ENCODE measurements at places on chromosomes 5 and 9.

GRCh38 chr5:118553662-118554061 lies 434.7 kb downstream of the DTWD2 start:
- no peak for DNase-seq

- no peak for DNase-seq
Observed at GRCh38 chr5:120794121-120794520, 330.0 kb downstream of the PRR16 start.

- DNase-seq: no peak
Observed at GRCh38 chr5:50964746-50965653, 298.6 kb downstream of the PARP8 start.

DNA sequence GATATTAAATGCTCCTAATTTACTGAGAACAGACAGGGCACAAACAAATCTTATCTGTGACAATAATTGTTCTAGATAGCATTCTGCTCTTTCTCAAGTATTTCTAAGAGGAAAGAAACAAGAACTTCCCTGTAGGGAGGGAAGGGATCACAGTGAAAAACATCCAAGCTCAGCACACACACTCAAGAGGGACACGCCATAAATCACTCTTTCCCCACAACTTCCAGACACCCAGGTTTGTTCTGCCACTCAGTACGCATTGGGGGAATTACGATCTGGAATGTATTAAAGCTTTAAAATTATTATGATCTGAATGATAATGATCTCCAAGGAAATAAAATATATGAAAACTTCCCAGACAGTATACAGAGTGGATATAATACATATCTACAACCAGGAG lies 221.4 kb downstream of the GNA14 start:
- no peak for DNase-seq

GRCh38 chr5:485113-485945 lies 38.9 kb downstream of the SLC9A3 start:
- DNase-seq: no peak

Measured in cardiac septum (tissue), 1 donor.